Esophagus squamous epithelium (tissue), 5 donors: ENCODE measurements at places on chromosomes 1 and 21.

DNA sequence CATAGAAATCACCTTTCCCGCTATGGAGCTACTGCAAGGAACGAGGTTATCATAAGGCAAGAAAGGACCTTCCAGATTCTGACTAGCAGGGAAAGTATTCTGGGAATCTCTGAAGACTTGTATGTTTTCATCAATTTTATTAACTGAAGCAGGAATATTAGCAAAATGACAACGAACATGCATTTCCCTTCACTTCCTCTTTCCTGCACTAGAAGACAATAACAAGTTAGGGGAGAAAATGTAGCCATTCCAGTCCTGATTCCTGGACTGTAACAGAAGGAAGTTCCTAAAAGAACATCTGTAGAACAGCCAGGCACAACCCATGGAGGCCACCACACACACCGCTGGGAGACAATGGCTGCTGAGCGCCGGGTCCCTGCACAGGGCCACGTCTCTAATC, 106.8 kb downstream of the RAVER2 start:
- DNase-seq = no peak

- DNase-seq = no peak
Observed at GRCh38 chr1:111875640-111876039, 113.8 kb downstream of the KCND3 start.

DNA sequence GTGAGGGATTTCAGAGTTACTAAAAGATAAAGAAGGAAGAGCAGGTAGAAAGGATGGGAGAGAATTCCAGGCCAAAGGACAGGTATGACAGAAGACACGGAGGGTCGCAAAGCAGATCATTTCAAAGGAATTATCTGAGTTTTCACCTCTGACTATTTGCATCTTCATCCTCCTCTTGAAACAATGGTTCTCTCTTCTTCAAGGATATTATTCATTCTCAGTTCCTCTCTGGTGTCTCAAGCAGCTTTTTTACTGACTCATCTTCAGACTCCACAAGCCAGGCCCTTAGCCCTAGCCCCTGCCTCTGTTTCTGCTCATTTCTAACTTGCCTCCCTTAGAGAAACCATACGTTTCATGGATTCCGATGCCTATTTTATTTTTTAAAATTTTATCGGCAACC, 15.0 kb downstream of the DDX59 start:
- DNase-seq = no peak

DNA sequence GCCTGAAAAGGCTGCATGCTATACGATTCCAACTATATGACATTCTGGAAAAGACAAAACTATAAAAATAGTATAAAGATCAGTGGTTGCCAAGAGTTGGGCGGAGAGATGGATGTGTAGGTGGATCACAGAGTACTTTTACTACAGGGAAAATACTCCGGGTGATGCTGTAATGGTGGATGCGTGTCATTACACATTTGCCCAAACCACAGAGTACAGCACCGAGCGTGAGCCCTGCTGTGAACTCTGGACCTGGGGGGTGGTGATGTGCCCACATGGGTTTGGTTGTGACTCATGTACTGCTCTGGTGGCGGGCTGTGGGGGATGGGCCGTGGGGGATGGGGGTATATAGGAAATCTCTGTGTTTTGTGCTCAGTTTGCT, 162.7 kb upstream of the COL6A1 start:
- DNase-seq = no peak

DNA sequence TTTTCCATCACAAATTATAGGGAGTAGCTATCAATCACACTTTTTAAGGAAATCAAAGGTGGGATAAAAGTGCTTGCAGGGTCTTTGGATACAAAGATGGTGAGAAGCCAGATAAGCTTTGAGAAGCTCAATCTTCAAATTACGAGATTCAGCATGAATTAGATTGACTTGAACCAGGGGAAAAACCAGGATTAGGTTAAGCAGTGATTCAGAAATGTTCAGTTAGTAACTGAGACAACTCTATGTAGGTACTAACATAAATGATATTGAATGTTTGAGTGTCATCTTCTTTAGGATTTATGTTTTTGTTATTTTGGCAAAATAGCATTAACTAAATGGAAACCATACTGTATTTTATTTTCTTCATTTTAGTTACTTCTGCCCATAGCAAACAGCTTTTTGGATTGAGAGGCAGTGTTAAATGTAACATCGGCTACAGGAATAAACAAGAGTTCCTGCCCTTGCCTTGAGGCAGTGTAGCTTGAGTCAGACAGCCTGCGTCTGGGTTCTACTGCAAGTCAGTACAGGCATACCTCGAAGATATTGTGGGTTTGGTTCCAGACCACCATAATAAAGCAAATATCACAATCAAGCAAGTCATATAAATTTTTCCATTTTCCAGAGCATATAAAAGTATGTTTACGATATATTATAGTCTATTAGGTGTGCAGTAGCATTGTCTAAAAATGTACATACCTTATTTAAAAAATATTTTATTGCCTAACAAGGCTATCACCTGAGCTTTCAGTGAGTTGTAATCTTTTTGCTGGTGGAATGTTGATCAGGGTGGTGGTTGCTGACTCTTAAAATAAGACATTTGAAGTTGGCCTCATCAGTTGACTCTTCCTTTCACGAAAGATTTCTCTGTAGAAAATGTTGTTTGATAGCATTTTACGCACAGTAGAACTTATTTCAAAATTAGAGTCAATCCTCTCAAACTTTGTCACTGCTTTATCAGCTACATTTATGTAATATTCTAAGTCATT, 36.9 kb upstream of the BACH1 start:
- no peak for DNase-seq

DNA sequence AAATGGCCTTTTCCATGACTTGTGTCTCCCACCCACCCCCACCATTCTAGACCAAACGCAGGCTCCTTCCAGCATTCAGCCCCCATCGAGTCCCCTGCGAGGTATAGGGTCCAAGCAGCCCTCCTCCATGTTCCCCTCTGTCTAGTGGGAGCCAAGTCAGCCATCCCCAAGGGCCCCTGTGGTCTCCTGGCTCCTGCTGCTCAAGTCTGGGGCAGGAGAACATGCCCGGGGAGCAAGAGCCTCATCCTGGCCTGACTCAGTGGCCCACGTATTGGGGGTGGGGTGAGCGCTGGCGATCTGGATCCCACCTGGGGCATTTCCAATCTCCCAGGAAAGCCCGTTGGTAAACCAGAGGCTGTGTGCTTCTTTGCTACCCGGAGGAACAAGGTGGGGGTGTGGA, 4.1 kb upstream of the PRDM16 start:
- no peak for DNase-seq

DNA sequence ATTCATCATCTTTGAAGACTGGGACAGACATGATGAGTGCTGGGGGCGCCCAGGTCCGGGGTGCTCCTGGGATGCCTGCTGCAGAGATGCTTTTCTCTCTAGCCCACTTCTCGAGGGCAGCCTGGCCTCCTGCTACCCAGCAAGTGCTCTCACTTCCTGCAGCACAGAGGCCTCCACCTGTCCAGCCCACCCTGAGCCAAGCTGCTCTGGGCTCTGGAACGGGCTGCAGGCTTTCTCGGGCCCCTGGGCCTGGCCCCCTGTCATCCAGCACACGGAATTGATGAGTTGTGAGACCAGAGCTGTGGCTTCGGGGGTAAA, 469.5 kb upstream of the VAMP3 start:
- DNase-seq = no peak

DNA sequence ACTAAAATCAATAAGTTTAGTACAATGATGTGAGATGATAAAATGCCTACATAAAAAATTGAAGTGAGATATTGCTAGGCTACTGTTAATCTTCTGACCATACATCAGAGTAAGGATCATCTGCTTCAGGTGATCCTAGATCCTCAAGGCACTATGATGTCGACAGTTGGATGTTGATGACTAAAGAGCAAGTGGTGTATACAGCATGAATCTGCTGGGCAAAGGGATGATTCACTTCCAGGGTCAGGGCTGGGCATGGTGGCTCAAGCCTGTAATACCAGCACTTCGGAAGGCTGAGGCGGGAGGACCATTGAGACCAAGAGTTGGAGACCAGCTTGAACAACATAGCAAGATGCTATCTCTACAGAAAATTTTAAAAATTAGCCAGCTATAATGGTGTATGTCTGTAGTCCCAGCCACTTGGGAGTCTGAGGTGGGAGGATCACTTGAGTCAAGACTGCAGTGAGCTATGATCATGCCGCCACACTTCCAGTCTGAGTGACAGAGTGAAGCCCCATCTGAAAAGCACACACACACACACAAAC, 24.6 kb downstream of the NUF2 start:
- DNase-seq = no peak

DNA sequence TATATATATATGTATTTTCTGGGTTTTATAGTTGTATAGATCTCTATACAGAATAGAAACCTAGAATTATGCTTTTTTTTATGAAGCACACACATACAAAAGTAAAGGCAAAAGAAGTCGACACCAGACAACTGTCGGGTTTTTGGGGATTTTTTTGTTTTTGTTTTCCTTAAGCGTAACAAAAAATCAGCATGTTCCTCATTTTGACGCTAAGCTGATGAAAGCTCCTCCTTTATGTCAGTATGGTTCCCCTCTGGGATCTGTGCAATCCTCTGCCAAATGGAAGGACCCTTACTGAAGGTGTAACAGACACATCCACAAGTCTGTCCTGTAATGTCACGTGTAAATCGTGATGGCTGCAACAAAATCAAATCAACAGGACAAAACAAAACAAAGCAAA, 226.2 kb downstream of the RHOU start:
- DNase-seq = no peak

- DNase-seq = no peak
Observed at GRCh38 chr1:185541871-185542301, 192.3 kb upstream of the HMCN1 start.

DNA sequence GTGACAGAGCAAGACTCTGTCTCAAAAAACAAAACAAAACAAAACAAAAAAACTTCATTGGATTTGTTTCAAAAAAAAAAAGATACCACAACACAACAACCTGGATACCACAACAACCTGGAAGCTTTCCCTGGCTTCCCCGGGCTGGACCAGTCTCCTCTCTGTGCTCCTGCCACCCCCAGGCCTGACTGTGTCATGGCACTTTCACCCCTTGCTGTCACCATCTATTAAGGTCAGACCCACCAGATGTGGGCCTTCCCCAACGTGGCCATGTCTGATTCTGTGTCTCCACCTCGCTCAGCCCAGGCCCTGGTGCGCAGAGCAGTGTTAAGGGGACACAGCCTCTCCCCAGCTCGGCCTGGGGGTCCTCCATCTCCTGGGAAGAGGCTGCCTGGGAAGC, 28.3 kb upstream of the ACOT11 start:
- no peak for DNase-seq

DNA sequence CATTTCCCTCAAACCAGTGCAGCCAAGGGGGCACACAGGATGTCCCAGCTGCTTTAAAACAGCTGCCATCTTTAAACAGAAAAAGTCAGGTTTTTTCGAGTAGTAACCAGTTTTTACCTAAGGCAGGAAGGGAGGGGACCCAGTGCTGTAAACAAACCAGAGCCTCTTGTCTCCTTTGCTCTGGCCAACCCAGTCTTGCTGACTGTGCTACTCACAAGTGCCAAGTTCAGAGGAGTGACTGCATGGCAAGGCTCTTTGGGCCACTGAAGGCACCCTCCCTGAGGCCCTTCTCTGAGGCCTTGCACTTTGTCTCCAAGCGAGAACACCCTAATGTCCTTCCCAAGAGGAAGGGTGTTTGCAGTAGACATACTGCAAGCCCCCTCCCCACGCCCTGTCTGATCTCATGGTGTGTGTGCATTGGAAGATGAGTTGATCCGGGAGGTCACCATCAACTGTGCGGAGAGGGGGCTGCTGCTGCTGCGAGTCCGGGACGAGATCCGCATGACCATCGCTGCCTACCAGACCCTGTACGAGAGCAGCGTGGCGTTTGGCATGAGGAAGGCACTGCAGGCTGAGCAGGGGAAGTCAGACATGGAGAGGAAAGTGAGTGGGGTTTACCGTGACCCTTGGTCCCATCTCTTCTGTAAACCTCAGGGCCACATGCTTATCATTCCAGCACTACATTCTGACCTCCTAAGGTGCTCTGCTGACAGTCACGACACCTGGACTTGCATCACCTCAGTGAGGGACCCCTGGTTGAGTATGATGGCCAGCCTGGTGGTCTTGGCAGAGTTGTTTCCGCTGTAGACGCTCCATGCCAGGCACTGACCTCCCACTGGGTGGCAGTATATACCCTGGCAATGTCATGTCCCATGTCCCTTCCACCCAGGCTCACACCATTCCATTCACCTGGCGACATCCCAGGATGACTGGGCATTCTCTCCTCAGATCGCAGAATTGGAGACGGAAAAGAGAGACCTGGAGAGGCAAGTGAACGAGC, 4.7 kb downstream of the DNALI1 start:
- DNase-seq = no peak

- no peak for DNase-seq
Observed at GRCh38 chr1:89800022-89800655, 20.7 kb upstream of the LRRC8D start.

DNA sequence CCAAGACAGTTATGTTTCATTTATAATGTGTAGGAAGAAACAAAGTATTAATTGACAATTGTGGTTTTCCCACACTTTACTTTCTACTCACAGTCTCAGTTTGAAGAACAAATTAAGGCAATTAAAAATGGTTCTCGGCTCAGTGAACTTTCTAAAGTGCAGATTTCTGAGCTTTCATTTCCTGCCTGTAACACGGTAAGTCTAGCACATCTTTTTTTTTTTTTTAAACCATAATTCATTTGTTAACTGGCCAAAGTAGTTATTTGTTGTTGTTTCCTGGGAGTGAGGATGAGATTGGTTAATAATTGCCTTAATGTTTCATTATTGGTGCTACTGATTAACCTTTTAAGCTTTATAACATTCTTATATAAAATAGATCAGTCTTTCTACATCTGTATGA, 75.1 kb downstream of the VPS26C start:
- DNase-seq = no peak
